ENCODE measurements at places on chromosomes 1 and 21.

GRCh38 chr1:110626889-110627288 is 20.7 kb upstream of the KCNA2 start:
- no peak for DNase-seq

DNA sequence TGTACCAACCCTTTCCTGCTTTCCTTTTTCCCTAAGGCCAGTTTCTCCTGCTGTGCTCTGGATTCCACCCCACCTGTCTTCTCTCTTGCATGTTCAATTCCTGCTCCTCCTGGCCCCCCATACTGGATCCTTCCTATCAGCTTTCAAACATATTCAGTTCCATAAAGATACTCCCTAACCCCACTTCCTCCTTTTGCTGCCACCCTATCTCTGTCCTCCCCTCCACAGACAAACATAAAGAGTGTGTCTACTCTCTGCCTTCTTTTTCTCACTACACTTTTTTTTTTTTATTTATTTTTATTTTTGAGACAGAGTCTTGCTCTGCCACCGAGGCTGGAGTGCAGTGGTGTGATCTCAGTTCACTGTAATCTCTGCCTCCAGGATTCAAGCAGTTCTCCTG is 16.9 kb upstream of the RPF1 start:
- no peak for DNase-seq

DNA sequence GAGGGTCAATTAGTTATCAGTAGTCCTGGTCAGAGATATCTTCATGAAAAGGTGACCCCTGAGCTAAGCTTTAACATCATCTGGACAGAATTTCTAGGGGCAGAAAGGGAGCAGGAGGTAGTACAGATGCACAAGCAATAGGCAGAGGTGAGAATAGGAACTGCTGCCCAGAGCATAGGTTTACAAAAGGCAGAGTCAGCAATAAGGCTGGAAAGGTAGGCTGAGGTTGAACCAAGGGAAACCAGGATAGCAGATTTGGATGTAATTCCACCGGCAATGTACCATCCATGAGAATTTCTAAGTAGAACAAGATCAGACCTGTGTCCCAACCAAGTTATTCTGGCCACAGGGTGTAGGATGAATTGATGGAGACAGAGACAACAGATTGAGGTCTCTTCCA is 6.2 kb upstream of the ILDR2 start:
- DNase-seq, result no peak

GRCh38 chr1:94721240-94721639 is 98.9 kb upstream of the SLC44A3 start:
- DNase-seq, result no peak

DNA sequence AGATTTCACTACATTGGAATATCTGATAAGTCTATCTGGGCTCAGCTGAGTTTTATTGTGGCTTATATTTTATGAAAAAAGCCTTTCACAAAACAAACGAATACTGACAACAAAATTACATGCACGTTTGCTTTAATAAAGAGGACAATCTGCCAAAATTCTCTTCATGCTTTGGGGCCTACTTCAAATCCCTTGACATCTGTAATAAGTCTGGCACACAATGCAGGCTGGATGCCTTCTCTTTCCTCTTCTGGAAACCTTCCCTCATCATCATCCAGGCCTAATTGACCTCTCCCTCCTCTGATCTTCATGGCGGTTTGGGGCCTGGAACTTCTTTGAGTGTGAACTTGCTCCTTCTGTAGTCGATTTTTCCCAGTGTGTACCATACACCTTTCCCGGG is 70.3 kb downstream of the MAP10 start:
- no peak for DNase-seq

DNA sequence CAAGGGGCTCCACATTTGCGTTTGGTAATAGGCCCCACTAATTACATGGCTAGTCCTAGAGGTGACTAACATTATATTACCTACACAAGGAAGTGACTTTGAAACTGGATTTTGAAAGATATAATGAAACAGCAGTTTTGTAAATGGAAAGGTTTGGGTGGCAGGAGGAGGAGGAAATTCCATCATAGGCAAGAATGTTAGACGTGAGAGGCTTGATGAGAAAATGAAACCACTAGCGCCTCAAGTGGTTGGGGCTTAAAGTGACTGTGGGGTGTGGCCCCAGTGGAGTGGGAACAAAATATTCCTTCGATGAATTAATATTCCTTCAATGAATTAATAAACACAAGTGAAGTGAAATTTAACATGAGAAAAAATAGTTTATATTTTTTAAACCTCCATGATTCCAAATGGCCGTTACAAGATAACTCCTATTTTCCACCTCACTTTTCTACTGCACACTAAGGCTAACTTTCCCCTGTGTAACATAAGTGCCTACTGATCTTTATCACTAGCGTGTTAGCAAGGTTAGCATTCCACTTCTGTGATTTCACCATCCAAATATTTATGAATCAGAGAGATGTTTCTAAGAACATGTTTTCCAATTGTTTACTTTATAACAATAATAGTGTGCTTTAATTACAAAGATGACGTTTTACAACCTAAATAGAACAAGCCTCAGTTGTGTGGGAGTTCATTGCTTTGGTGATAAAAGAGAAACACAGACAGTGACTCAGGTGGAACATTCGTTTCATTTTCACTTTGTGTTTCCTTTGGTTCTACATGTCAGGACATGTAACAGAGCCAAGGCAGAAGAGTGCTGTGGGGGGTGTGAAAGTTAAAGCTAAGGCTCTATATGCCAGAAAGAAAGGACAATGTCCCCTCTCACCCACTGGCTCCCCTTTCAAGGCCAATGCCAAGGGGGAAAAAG is 12.5 kb upstream of the ATF3 start:
- peak; percentile 79 for DNase-seq

DNA sequence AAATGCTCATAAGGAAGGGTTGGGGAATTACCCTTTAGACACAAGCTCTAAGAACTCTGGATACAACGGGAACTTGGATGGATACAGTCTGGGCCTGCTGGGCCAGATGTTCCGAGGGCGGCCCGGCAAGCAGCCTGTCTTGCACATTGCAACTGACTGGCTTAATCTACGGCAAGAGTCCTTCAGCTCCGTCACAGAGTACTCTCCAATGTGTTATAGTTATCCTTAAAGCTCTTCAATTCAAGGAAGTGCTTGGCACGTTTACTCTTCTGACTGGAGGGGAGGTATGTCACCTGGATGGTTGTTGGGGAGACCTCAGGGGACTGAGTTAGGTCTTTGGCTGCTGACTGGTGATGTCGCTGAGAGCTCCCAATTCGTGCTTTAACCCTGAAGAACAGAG is 1.1 kb upstream of the CFAP141 start:
- DNase-seq, result no peak

DNA sequence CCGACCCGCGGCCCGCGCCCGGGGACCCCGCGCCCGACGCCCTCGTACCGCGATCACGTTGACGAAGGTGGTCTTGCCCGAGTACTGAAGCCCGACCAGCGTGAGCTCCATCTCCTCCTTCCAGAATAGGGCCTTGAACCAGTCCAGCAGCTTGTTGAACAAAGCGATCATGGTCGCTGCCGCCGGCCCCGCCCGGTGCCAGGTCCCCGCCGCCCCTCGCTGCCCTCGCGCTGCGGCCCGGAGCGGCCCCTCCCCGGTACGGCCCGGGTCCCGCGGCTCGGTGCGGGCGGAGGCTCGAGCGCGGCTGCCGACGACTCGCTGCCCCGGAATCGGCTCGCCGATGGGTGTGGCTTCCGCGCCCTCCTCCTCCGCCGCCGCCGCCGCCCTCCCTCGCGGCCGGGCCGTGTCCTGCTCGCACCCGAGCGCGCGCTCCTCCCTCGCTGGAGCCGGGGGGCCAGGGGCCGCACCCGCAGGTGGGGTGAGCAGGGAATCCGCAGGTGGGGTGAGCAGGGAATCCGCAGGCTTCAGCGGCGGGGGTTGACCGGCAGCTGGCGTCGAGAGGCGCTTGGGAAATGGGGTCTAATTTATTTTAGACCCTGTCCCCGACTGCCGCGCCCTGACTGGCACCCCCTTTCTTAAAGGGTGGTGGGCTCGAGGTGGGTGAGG is at the start of gene ARL8A:
TSS of gene ARL8A (minus strand) at position 336 of the 666 bp plus-strand sequence. CDS start at position 171, 165 bp downstream.
- DNase-seq, result peak; percentile 47

- DNase-seq, result no peak
Measured at GRCh38 chr1:119762409-119762808, 6.3 kb downstream of the HMGCS2 start.

All from NCI-H460 (cell line).